CD4-positive, alpha-beta T cell treated with Interferon alpha-2 for 1 hour (primary cell): ENCODE measurements at places on chromosomes 3 and 15.

- DNase-seq, result no peak
Observed at GRCh38 chr3:10299679-10300078, 6.9 kb upstream of the GHRL start.

GRCh38 chr15:77031376-77032050, 36.6 kb downstream of the PSTPIP1 start:
- DNase-seq, result peak; percentile 51

- no peak for DNase-seq
Observed at GRCh38 chr3:196603683-196604082, 35.2 kb downstream of the FBXO45 start.

DNA sequence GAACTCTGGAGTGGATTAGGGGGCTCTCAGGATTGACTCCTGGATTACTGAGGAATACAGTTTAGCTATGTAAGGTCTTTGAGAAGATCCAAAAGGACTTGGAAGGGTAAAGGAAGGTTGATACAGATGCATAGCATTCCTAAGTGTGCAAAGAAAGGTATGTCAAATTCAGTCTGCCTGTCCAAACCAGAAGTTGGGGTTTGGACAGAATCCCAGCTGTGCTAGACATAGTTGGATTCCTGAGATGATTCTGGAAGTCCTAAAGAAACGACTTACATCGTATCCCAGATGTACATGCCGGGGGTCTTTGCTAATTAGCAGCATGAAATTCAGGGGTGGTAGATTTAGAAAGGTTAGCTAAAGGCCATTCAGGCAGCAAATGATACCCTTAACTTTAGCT, 97.7 kb upstream of the TSPAN3 start:
- DNase-seq, result no peak

DNA sequence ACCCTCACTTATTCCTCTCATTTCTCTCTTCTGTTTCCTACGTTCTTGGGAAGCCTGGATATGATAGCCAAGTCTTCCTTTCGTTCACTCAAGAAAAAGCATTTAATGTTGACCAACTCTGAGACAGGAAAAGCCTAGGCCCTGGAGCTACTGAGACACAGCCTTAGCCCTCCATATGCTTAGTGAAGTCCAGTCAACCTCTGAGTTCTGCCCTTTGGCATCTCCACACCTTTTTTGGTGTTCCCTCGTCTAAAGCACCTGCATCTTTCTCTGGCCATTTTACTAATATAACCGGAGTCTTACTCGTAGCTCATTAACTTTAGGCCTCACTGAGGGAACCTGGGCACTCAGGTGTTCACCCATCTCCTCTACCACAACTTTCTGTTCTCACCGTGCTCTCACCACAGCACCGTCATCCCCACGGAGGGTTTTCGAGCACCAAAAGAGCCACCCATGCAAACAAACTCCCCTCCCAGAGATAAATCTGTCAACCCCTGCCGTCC, 632 bp downstream of the MTHFS start:
- DNase-seq, result peak; percentile 75

- DNase-seq, result no peak
Observed at GRCh38 chr3:196044513-196044912, 37.4 kb downstream of the TFRC start.

- no peak for DNase-seq
Observed at GRCh38 chr3:178308771-178309170, 227.5 kb upstream of the KCNMB2 start.

DNA sequence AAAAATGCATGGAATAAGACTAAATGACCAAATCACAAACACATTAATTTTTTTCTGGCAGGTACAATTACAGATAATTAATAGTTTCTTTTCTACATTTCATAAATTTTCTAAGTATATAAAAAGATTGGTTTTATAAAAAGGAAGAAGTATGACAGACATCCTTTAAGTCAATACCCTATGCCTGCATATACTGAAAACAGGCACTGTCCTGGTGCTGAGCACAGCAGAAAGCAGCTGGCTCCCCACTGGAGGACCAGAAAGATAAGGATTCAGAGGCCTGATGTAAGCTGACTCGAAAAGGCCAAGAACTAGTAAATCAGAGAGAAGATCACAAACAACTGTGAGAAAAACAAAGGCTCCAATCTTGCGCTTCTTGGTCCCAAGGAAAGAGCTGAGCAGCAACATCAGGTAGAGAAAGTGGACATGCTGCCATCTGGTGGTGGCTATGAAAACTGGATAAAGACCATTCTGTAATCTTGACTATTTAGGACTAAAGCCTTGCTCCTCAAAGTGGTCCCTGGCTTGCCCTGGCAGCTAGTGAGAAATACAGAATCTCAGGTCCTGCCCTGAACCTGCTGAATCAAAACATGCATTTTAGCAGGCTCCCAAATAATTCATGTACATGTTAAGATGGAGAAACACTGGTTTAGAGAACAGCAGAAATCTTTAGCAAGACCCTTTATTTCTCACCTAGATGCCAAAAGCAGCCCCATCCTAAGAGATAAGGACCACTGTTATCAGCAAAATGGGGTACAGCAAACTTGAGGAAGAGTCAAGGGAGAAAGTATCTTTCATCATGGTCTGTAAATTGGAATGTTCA, 76.0 kb downstream of the TRANK1 start:
- DNase-seq, result peak; percentile 46

DNA sequence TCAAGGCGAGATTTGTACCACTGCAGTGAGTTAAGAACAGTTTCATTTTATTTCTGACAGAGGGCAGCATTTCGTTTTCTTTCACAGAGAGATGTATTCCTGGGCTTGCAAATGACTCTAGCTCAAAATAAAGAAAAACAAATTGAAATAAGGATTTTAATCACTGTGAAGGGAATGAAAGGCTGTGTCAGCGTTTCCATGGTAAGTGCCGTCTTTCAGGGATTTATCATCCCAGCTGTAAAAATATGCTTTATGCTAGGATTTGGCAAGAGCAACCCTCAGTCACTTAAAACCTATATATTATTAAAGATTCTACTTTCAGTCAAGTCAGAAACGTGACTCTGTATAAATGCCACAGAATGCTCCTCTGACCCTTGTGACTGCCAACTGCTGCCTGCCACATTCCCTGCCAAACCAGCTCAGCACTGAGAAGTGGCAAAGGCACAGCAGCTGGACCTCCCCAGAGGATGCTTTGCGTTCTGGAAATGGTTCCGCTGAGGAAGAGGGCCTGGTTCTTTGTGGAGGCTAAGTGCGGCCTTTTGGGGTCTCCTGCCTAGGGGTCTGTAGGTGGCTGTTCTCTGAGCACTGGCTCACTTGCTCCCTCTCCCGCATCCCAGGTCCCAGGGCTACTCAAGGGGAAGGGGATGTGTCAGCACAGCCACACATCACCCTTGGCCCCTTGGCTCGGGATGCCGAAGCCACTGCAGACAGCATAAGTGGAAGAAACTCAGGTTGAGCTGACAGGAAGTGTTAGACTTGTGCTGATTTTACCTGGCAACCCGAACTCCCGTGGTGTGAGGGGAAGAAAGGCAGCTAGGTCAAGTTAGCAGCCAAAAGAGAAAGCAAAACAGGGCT, 56.6 kb upstream of the POMGNT2 start:
- peak; percentile 71 for DNase-seq

DNA sequence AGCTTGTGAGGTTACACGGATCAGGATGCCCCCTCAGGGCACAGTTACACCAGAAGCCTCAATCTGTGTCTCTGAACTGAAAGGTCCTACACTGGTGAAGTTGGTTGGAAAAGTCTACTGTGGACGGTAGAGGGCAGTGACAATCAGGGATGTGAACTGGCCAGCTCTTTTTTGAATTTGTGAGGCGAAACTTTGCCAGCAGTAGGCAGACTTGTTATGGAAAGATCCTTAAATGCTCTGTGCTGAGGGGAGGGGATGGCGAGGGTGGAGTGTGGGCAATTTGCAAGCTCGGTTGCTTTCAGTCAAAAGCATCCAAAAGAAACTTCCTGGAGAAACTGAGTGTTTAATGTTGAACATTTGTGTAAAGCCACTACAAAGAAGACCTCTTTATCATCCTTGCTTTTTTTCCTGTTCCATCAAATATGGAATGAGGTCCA, 127.4 kb upstream of the ABHD17C start:
- peak; percentile 31 for DNase-seq

DNA sequence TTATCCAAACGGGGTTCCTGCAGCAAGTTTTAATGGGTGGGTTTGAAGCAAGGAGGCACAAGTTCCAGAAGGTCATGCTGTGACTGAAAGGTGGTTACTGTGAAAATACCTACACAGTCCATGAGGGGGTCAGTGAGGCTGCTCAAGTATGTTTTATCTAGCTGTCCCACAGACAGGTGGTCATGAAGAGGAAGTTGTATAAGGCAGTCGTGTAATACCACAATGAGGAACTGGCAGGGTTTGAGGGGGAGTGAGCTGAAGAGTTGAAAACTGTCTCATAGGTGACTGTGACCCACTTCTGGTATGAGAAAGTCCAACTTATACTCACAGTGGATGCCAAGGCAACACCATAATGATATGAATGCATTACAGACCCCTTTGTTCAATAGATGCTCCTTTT, 856.8 kb downstream of the OTOL1 start:
- DNase-seq, result no peak

DNA sequence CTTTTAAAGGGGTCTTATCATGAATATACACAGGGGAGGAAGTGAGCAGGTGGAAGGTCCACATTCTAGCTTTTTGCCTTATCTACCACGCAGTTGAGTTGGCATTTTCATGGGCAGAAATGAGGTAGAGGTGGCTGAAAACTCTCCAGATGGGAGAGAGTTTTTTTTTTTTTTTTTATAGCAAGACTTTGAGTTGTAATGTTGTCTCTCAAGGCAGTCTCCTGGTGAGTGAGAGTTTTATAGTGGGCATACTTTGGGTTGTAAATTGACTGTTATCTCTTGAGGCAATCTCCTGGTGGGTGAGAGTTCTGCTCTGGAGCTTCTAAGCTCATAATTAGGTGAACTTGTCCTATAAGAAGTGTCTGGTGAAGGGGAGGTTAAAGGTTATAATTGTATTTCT, 191.7 kb upstream of the NAALADL2 start:
- DNase-seq, result no peak

DNA sequence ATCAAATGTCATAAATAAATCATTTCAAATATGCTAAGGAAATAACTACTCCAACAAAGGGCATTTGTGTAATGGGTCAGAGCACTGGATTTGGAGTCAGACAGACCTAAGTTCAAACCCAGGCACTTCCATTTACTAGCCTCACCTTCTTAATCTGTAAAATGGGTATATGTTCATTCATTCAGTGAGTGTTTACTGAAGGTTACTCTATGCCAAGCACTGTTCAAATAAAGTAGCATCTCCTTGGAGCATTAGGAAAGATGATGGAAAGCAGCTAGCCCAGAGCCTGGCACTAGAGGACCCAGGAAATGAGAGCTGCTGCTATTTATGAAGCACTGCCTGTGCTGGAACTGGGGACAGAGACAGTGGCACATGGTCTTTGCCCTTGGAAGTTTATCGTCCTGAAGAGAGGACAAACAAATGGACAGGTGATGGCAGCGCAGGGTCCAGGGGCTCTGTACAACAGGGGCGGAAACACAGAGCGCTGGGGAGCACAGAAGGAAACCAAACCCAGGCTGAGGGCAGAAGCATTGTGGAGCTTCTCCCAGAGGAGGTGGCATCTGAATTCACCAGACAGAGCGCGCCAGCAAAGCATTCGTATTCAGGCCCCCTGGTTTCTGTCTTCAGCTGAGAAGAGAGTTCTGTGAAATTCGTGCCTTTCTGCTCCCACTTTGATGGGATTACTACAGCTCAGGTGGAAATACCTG, 19.0 kb downstream of the TM4SF4 start:
- no peak for DNase-seq

- DNase-seq, result no peak
Observed at GRCh38 chr15:78306176-78306774, 6.9 kb upstream of the SKIC8 start.

DNA sequence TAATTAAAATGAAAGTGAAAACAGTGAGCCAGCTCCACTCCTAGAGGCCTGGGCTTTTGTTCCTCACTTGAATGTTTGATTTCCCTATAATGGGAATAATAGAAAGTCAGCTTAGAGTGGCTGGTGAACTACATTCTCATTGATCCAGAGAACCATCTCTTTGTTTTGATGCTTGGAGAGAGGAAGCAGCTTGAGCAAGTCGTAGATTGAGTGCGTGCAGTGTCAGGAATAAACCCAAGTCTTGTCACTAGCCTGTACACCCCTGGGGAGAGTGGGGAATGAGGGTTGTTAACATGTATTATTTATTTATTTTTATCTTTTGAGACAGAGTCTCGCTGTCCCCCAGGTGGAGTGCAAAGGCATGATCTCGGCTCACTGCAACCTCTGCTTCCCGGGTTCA, 885 bp upstream of the LSG1 start:
- DNase-seq, result no peak

DNA sequence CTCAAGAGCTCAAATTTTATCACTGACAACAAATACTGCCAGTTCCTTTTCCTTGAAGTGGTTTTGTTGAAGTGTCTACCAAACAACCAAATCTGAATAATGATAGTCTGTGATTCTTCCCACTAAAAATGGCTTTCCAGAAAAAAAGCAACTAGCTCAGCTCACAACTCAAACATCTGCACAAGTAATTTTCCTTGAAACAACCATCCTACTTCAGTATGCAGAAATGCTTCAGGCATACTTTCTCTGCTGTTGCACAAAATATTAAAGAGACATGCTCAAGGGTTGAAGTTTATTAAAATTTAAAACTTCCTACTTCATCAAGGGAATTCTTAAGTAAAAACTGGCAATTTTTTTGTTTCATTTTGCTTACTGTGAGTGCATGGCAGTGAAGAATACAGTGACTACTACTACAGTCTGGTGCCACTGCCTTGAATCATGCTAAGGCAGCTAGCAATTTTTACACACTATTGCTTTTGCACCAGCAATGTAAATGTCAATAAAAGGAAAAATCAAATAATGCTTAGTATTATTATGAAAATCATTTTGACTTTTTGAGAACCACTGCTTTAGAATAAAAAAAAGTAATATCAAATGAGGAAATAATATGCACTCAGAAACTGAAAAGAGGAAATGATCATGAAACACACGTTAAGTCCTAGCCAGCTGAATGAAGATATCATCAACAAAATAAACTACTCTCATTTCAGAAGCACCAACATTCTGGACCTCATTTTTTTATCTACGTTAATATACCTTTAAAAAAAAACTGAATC, 33.6 kb downstream of the VPS13C start:
- no peak for DNase-seq

- no peak for DNase-seq
Observed at GRCh38 chr3:12968541-12968940, 104.7 kb downstream of the IQSEC1 start.

DNA sequence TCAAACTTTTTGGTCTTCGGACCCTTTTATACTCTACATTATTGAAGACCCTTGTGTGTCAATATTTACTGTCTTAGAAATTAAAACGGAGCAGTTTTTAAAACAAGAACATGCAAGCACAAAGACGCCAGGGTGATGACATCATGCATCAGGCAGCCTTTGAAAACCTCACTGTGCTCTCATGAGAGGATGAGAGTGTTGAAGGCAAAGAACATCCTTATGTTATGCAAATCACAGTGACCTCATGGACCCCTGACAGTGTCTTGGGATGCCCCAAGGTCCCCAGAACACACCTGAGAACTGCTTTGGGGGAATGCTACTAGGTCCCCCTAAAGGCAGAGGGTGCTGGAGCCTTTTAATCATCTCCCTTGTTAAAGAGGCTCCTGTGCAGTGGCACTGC, 51.6 kb downstream of the CHDH start:
- DNase-seq, result no peak
